Renal cortical epithelial cell (primary cell): ENCODE measurements at places on chromosomes 12 and 14. TPM values are rescaled to one million over a fixed set of nuclear protein-coding genes. Genes with fewer than 3 reads are reported as not detected.

TAS2R19 gene
- total RNA-seq = 1.2 and 11.6 TPM in 2 replicates

TAPBPL gene
- total RNA-seq = 8.2 and 19.1 TPM in 2 replicates

SERPINA4 gene
- total RNA-seq = 0.55 TPM in 1 of 2 replicates, not detected in the other

DNA sequence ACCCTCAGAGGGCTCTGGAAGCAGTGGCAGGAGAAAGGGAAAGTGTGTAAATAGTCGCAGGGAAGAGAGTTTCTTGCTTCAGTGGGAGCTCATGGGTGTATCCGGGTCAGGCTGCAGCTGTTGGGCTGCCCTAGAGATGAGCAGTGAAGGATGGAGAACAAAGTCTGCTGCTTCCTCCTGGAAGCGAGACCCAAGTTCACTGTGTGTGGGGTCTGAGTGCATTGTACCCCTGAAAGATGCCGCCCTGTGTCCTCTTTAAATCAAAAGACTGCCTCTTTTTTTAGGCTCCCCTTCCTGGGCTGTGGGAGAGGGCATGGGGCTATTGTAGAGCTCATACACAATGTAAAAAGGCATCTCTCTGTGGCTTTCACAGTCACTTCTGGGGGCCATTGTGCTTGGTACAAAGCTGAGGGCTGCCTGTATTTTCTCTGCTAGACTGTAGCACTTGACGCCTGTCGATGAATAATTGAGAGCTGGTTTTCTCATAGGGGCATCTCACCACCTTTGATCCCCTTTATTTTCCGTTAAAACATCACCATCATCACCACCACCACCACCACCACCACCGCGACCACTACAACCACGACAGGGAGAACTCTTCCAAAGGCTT is 16.7 kb downstream of the CHST11 start:
- no peak for DNase-seq

GRCh38 chr12:89924191-89924590 is 215.6 kb upstream of the ATP2B1 start:
- DNase-seq = no peak

DNA sequence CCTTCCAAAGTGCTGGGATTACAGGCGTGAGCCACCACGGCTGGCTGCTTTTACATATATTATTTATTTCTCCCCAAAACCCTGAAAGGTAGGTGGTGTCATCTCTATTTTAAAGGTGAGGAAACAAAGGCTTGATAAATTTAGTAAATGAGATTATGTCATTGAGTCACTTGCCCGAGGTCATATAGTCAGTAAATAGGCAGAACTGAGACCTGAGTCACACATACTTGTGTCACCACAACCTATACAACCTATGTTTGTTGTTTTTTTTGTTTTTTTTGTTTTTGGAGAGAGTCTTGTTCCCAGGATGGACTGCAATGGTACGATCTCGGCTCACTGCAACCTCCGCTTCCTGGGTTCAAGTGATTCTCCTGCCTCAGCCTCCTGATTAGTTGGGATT is 12.8 kb downstream of the TSFM start:
- DNase-seq = no peak

DNA sequence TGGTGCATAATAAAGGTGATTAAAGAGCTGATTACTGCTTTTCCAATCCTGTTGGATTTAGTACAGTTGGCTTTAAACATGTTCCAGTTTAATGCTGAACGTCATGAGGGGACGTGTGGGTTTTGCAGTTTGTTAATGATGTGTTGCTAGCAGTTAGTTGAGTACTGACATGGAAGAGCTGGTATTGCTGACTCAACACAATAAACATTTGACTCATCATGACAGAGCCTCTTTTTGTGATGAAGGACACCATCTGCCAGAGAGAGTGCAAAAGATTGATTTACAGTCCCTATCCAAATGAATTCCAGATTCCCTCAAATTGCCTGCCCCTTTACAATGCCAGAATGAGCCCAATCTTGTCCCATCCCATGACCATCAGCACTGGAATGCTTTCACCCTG is 346.2 kb upstream of the PRICKLE1 start:
- DNase-seq = peak; percentile 72

DNA sequence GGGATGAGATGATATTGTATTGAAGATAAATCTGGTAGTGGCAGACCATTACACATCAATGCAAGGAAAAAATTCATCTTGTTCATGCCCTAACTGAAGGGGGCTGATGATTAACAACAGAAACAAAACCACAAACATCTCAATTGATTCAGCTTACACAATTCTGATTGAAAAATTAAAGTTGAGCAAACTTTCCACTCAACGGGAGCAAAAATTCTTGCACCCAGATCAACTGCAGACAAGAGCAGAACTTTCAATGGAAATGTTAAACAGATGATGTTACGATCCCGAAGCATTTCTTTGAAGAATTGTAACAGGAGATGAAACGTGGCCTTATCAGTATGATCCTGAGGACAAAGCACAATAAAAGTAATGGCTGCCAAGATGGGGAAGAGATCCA is 172.4 kb upstream of the SOX5 start:
- DNase-seq = peak; percentile 12

GRCh38 chr12:108321688-108322087 is 17.4 kb downstream of the CMKLR1 start:
- no peak for DNase-seq

GRCh38 chr14:56219666-56220413 is 101.6 kb downstream of the PELI2 start:
- DNase-seq = no peak

DNA sequence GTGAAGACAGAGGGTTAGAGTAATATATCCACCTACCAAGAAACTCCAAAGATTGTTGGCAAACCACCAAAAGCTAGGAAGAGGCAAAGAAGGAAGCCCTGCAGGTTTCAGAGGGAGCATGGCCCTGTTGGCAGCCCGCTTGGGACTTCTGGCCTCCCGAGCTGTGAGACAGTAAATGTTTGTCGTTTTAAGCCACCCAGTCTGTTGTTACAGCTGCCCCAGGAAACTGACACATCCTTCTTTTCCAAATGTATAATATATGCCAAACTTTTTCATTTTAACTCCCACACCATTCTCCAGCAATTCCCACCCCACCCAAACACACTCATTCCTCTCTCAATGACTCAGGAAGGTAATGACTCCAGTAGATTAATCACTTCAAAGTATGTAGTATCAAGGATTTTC is 74.0 kb downstream of the RPS29 start:
- DNase-seq = peak; percentile 89

DNA sequence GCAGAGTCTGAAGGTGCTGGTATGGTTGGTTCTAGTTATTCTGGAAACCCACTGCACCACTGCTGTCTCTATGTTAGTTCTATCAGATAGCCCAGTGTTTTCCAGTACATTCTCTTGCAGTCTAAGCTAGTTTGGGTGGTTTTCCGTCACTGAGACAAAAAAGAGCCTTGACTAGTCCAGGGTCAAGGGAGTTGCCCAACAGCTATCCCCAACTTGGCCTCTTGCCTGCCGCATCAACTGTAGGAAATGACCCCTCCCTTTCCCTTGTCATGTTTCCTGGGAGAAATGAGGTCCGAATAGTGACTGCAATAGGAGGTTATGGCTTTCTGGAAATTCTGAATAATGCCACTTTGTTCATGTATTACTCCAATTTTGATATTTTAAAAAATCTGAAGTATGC is 160.4 kb downstream of the EFCAB11 start:
- DNase-seq = no peak

DNA sequence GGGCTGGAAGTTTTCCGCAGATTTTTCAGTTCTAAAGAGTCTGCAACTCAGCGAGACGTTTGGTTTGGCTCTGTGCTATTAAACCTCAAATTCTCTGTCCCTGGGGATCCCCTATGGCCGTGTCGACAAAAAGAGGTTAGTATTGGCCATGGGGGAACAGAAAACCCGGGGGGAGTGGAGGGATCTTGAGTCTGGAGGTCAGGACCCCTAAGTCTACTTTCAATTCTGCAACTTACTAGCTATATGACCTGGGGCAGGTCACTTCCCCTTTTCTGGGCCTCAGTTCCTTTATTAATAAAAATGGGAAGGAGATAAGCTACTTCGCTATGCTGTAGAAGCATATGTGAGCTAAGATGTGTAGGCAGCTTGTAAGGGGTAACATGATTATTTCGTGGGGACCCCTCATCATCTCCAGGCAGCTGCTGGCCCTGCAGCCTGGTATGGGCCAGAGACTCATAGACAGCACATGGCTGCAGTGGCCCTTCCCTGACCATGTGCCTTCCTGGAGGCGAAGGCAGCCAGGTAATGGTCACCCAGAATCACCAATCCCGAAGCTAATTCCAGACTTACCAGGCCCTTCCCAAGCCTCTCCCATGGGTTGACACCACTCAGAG is 8.6 kb downstream of the ASB2 start:
- DNase-seq = no peak

GRCh38 chr12:23446746-23447145 is 502.7 kb downstream of the SOX5 start:
- DNase-seq = no peak

DNA sequence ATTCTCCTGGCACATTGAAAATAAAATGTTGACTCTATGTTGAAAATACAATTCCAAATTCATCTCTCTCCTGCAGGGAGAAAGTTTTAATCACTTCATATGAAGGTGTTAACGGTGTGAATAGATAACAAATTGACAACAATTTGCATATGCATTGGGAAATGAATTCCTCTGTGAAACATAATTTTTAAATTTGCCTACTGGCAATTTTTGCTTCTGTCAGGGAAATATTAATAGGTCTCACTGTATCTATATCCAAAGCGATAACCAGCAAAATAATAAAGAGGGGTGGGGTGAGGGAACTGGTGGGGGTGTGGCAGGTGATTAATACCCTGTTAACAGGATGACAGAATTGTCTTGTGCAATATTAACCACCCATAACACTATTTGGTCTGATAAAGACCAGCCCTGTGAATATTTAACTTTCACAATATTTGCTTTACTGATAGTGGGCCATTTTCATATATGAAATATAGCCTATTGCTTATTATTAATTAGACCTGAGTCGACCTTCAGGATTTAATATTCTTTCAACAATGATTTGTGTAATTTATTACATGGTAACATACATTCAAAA is 239.0 kb upstream of the SSTR1 start:
- DNase-seq = no peak

DNA sequence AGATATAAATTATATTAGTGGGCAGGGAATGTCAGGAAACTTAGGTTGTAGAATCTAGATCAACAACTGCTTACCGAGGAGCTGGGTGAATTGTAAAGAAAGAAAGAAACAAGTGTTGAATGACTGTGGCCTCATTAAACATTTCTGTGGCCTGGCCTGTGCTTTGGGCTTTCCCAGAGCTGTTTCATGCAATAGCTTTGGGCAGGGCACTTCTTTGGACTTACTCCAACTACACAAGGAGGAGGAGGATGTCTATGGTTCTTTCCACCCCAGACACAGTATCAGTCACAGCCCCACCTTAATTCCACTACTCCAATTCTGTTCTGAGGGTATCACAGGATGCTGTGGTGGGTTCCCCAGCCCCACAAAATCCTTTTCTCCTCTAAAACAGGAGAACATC is 38.0 kb downstream of the DPF3 start:
- DNase-seq = peak; percentile 91
